Mucosa of gallbladder (tissue), 1 donor: ENCODE measurements at places on chromosomes 12 and 14.
A peak's percentile ranks its signal among the peaks of the same experiment; 100 is the strongest.

- DNase-seq: no peak
Observed at GRCh38 chr14:20548414-20549158, 12.3 kb downstream of the RNASE9 start.

DNA sequence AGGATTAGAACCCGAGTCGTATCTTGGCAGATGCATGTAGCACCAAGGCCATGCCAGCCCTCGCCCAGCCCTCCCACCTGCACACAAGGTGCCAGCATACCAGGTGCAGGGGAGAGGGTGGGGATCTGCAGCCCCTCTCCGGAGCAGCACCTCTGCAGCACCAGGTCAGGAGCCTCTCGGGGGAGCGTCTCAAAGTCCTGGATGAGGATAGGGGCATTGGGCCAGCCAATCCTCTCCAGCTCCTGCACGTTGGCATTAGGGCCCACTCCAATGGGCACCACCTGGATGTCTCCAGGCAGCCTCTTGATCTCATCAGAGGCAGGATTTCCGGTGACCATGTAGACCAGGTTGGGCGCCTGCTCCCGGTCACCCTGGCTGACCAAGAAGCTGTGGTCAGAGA is 73.2 kb upstream of the ANO2 start:
- no peak for DNase-seq

- no peak for DNase-seq
Observed at GRCh38 chr12:62290846-62291245, 30.6 kb downstream of the USP15 start.

DNA sequence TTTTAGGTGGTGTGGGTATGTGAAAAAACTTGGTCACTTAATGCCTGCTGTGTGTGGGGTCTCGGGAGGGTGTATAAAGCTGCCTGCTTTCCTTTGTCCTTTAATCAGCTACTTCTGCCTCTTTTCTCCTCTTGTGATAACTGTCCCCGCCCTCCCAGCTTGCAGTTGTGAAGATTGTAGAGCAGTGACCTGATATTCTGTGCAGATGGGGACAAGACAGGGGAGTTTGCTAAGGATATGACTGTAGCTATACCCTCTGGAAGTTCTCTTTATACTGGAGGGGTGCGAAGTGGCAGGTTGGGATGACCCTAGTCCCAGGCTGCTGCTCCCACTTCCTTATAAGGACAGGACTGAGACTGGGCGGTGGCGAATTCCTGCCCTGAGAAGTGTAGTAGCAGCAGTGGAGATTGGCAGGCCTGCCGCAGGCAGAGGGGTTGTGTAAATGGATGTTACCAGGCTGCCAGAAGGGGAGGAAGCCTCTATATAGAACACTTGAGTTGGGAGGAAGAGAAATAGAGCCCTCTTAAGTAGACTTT is 835 bp downstream of the MYL6 start:
- peak; percentile 87 for DNase-seq

DNA sequence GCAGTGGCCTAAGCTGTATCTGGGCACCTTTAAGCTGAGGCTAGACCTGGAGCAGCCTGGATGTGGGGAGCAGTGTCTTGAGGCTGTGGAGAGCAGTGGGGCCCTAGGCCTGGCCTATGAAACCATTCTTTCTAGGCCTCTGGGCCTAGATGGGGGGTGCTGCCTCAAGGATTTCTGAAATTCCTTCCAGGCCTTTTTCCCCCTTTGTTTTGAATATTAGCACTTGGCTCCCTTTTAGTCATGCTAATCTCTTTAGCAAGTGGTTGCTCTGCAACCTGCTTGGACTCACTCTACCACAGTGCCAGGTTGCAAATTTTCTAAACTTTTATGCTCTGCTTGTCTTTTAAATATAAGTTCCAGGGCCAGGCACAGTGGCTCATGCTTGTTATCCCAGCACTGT is 41.6 kb upstream of the RFX4 start:
- DNase-seq: no peak

DNA sequence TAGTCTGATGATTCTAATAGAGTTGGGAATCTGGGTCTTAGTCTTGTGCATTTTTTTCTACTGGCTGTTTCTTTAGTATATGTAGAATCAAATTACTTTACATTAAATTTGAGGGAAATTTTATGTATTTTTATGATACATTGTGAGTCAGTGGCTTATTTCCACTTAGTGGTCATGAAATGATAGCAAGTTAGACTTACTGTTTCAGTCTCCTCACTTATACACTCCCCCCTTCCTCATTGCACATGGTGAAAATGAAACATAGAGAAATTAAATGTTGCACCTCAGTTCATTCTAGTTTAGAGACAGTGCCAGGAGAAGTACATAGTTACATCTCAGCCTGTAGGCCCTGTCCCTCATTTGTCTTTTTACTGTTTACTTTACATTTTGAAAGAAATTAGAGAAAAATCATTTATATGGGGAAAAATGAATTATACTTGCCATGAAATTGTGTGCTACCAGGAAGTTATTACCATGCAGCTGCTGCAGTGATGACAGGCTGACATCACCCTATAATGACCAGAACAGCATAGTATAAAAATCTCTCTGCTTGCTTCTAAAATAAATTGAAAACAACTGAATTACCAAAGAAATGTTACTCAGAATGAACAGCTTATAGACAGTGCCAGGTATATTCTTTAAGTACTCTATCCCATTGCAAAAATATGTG is 113.2 kb downstream of the TRMT5 start:
- no peak for DNase-seq

DNA sequence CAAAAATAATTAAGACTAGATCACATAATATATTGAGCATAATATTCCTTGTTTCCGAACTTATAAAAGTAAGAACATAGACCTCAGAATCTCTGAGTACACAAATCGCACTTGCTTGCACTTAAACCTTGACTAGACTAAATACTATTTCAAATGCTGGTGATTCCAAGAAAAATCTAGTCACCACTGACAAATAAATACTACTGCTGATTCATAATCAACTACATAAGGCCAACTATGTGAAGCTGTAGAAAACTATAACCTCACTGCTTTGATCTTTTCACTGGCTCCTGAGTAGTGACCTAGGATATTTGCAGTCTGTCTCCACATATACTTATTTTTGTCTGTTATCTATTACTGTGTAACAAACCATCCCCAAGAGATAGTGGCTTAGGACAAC is 245.4 kb downstream of the DIO2 start:
- DNase-seq: no peak

DNA sequence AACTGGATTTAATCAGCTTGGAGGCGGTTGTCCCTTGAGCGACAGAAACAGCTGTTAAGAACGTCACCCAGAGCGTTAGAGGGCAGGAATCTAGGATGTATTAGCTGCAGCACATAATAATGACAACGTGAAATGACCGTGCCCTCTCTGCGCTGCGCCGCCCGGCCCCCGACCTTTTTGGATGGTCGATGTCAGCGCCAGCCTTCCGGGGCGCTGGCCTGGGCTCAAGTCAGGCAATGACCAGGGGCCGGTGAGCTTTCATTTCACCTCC is 427 bp upstream of the TMEM120B start:
- peak; percentile 28 for DNase-seq

DNA sequence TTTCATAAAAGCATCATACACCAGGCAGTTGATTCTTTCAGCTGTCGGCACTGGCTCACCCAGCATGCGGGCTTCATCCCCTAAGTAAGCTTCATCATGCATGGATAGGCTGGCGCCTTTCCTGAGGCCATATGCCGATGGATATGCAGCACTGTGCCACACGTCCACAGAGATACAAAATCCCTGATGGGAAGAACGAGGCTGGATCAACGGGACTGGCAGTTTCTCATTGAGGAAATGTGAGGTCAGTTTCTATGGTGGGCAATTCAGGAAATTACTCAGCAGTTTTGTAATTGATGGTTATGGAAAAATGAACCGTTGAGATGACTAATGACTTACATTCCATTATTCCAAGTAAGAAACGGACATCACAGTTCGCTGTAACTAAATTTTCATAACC is 453.8 kb downstream of the TMEM121 start:
- no peak for DNase-seq

- DNase-seq: no peak
Observed at GRCh38 chr12:123393747-123394146, 9.8 kb downstream of the KMT5A start.

DNA sequence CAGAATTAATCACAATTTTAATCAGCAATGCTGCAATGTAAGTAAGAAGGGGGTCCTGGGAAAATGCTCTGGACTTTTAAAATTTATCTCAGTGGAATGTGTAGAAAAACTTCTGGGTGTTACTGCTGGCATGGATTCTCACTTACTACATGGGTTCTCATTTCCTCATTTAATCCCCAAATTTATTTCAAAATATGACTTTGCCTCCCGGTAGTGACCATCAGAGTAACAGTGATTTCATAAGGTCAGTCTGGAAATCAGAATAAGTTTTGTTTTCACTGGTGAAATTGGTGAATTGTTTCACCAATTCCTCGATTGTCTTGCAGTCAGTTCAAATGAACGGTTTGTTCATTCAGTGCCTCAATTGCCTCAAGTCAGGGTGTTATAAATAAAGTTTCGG is 22.3 kb upstream of the DDHD1 start:
- DNase-seq: no peak

GRCh38 chr12:32558903-32559302 is 120.2 kb upstream of the DNM1L start:
- DNase-seq: no peak

DNA sequence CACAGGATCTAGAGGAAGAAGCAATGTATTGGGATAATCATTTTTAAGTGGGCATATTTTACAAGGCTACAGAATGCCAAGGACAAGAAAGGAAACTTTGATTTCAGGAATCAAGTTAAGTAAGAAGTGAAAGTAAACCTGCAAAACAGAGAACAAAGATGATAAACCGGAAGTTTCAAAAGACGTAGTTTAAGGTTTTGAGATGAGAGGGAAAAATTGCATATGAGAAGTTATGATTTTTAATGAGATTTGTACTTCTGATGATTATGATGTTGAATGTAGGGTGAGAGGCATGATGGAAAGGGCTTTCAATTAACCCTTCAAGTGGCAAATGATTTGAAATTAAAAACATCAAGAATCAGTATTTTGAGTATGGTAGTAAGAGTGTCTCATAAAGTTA is 134.9 kb downstream of the CAPZA3 start:
- DNase-seq: no peak

- no peak for DNase-seq
Observed at GRCh38 chr14:69540654-69541335, 33.9 kb downstream of the CCDC177 start.

DNA sequence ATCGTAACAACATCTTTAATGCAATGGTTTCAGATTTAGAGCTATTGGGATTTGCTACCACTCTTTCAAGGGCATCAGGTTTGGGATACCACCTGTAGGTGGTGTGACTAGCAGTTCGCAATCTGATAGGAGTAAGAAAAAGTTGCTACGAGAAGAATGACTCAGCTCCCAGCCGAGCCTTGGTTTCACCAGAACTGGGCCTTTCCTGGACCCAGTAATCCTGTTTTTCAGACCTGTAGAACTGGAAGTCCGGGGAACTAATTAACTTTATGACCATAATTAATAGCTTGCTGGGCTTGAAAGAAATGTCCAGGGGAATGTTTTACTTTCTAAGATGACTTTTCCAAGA is 770 bp downstream of the ABHD4 start:
- DNase-seq: peak; percentile 57

DNA sequence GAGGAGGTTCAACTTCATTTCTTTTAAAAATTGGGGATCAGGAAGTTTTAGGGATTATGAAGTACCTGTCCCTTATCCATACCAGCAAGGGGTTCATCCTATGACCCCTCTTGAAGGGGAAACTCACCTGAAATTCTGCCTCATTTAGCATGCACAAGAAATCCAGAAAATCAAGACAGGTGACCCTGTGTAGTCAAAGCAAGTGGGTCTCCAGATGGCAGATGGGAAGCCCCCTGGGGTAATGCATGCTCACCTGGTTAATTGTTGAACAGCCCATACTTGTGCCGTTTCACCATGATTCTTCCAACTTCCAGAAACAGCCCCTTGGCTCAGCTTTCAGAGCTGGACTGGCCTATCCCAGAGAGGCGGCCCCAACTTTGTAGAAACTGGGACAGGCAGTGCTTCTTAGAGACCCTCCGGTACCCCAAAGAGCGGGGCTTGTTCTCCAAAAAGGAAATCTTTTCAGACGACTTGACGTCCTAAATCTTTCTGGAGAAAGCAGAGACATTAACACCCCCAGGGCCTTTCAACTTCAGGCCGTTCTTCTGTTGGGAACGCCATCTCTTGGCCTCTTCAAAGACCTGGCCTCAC is 66.3 kb upstream of the ESRRB start:
- no peak for DNase-seq

GRCh38 chr12:120925740-120926563 is 21.8 kb upstream of the SPPL3 start:
- DNase-seq: no peak

DNA sequence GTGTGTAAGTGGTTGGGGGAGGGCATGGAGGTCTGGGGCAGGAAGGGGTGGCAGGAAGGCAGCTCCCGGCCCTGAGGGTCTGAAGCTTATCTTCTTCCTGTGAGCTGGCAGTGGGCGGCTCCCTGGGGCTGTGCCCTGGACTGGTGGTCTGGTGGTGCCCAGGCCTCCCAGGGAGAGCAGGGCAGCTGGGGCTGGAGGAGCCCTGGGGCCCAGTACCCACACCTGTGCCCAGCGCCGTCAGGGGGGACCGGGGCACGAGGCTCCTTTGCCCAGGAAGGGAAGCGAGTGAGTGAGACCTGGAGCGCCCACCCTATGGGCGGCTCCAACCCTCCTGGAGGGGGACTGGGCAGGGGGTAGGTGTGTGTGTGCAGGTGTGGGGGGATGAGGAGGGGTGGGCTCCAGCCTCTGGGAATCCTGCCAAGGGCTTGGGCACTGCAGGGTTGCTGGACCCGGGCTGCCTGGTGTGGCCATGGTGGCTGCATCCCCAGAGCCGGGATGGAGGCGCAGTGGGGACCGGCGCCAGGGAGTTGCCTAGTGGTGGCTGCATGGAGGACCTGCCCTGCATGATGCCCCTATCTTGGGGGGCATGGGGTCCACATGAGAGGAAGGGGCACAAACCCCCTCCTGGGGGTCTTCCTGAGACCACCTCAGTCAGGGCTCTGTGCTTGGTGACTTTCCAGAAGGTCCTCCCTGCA is 353.6 kb downstream of the TMEM121 start:
- DNase-seq: no peak
